AG20443 (cell line): ENCODE measurements at places on chromosomes 7 and 10.

GRCh38 chr10:36888925-36889573 is 236.3 kb upstream of the ANKRD30A start:
- DNase-seq: no peak

GRCh38 chr10:8023851-8024250 is 30.6 kb upstream of the GATA3 start:
- DNase-seq: no peak

- no peak for DNase-seq
Measured at GRCh38 chr7:125118444-125118843, 188.8 kb upstream of the POT1 start.

- DNase-seq: no peak
Measured at GRCh38 chr10:113053881-113054280, 103.8 kb downstream of the TCF7L2 start.

DNA sequence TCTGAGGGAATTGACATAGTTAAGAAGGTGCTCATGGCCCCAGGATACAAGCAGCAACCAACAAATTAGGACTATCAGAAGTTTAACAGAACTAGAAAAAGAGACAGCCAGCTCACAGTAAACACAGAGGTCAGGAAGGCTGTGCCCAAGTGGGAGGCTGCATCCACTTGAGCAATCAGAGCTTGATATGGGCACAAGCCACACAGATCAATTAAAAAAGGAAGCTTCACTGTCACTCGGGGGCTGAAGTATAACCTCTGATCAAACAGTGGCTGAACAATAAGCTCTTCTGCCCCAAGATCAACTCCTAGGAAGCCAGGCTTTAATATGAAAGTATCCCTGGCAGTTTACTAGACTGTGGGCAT is 40.0 kb downstream of the ZNF438 start:
- no peak for DNase-seq

DNA sequence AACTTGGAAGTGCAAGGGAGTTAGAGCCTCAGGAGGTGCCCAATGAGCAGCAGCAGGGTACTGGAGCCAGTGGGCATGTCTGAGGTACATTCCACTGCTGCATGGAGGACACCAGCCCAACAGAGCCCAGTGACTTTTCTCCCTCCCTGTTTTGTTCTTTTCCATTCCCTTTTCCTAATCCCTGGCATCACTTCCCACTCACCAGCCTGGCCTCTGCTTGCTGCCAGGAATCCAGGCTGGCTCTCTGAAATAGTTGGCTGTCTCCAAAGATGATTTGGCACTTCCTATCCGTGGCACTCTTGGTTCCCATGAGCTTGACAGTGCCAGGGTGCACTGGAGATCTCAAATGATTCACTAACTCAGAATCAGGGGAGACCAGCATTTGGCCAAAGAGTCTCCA is 97.7 kb upstream of the ZPBP start:
- no peak for DNase-seq

DNA sequence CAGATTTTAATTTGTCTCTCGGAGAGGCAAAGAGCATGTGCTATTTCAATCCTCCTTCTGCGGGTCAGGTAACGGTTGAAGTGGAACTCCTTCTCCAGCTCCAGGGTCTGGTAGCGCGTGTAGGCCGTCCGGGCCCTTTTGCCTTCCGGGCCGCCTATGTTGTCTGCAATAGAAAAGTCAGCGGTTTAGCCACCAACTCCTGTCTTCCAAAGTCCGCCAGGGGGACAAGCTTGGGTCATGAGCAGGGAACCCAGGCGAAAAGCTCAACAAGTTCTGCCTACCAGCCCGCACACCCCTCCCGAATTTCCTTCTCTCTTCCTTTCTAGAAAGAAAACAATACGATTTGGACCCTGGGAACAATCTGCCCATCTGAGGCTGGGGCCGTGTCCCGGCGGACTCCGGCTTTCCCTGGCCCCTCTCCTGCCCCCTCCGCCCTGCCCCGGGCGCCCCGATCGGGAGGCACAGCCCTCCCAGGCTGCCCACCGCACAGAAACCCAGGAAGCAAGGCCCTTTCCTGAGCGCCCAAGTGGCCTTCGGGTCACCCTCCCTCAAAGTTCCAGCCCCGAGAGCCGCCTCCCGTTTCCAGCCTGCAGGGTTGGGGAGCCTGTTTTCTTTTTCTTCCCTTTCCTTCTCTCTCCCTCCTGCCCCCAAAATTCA is 1.4 kb downstream of the HOXA5 start:
- DNase-seq: no peak

DNA sequence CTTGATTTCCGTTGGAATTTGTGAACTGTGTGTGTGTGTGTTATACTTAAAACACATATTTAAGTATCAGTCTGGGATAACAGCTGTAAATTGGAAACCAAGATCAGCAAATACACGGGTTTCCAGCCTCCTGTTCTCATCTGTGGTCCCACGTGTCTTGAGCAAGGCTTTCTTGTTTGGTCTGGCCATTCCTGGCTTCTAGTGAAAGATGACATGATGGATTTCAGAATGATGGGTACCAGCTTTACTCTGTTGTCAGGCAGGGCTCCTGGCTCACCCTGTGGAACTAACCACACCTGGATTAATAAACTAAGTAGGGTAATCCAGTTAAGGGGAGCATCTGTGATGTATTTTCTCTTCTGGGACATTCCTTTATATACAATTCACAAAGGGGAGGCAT is 346.2 kb upstream of the AOAH start:
- no peak for DNase-seq

DNA sequence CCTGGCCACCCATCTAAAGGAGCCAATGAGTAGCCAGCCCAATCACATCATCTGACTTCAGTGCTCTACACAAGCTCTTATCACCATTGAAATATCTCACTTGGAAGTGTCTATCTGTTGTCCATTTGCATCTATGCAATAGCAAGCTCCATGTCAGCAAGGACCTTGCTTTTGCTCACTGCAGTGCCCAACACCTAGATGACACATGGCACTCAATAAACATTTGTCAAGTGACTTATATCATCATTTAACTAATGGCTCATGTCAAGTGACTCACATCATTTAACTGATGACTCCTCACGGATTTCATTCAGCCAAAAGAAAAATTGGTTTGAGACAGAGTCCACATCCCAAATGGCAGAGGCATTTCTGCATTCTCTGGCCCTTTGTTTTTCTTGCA is 92.9 kb upstream of the ADAM12 start:
- no peak for DNase-seq
